Erythroblast (primary cell): ENCODE measurements at places on chromosomes 16 and 17.

GRCh38 chr17:40197550-40197949, 20.3 kb downstream of the RAPGEFL1 start:
- no peak for DNase-seq

DNA sequence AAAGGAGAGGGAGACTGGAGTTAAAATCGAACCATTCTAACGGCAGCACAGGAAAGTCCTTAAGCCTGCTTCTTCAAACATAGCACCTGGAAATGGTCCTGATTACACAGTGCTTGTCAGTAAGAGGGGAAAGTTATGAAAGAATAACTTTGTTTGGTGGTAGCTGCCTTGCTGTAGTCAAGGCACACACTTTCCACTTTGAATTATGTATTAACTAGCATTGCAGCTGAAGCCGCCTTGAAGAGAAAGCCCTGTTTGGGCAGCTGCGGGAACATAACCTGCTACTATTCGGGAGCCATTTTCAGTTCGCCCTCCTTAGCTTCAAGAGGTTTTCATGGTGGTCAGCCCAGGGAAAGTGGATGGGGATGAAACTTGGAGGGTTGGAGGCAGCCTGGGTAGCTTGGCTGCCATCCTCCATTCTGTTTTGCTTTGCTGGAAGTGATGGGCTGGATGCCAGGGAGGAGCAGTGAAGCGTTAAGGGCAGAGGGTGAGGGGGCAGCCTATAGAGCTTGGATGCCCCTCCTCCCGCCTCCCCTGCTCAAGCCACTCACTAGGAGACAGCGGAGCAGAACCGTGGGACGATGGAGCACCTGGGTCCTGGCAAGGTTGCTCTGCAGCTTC, 5.3 kb upstream of the HAS3 start:
- DNase-seq = no peak

DNA sequence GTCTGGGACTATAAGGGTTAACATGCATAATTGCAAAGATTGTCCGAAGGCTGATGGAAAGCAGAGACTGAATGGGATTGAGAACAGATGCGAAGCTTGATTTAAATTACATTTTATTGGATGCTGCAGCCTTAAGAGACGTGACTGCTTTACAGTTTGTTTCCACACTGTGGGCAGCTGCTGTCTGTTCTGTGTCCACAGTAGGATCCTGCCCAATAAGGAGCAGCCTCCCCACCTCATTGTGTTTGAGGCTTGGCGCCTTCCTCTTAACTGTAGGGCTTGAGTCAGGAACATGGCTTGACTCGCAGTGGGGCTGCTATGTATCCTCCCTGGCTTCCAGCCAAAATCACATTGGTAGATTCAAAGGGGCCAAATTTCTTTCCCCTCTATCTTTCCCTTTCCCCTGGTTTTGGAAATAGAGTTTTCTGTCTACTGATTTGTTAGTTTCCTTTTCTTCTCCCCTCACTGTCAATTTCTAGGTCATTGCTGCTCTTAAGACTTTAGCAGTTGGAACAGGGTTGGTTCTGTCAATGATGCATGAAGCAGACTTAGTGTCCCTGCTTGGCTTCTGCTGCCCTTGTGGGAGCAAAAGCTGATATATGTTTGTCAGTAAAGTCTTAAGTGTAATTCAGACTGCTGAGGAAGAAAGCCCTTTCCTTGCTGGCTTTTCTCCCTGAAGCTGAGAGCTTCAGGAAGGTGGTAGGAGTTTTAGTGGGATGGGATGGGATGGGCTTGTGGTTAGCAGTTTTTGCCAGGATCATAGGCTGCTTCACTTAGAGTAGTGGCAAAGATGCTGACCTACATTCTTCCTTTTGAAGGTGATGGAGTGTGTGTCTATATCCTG, 5.0 kb upstream of the RARA start:
- DNase-seq = no peak

DNA sequence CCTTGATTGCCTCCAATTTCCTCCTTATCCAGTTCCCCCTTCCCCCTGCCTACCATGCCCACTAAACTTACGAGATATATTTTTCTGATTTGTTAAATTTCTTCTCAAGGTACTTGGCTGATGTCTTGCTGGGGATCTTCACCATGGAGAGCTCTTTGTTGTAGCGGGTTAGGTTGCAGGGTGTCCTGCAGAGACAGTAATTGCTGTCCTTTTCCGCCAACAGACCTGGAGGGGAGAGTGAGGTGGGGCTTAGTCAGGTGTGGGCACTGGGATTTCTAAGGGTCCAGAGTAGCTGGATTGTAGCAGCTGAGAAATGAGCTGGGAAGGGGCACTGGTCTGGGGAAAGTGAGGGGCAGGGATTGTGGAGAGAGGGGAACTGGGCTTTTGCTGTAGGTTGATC, 32.1 kb downstream of the SPACA3 start:
- no peak for DNase-seq

DNA sequence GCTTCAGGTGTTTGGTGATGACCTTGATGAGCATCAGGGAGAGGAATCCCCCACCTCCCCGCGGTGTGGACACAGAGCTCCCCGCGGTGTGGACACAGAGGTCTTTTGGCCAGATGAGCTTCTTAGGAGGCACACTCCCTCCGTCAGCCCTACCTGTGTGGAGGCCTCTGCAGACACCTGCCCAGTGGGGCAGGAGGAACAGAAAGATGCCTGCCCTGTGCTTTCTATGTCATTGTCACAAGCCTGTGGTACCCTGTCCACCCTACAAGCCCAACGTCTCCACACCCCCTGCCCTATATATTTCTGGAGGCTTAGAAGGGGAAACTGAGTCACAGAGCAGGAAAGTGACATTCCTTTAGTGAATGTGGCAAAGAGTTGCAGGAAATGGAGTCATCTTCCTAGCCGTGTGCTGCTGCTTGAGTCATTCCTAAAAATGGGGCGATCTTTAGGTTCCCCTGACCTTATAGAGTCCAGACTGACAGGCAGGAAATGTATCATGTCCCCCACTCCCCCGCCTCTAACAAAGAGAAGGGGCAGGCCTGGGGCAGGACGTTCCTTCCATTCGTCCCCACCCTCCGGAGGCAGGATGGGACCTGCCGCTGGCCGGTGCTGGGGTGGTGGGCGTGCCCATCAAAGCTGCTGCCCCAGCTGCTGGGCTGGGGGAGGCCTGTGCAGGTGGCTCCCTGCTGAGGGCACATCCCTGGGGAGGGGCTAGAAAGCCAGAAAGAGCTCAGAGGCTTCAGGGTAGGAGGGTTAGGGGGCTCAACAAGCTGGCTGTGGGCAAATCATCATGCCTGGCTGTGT, 1.0 kb upstream of the C16orf74 start:
- no peak for DNase-seq

GRCh38 chr17:8518326-8518725, 82.6 kb downstream of the NDEL1 start:
- no peak for DNase-seq

- DNase-seq = no peak
Measured at GRCh38 chr17:75773808-75774470, 8.9 kb upstream of the GALK1 start.

DNA sequence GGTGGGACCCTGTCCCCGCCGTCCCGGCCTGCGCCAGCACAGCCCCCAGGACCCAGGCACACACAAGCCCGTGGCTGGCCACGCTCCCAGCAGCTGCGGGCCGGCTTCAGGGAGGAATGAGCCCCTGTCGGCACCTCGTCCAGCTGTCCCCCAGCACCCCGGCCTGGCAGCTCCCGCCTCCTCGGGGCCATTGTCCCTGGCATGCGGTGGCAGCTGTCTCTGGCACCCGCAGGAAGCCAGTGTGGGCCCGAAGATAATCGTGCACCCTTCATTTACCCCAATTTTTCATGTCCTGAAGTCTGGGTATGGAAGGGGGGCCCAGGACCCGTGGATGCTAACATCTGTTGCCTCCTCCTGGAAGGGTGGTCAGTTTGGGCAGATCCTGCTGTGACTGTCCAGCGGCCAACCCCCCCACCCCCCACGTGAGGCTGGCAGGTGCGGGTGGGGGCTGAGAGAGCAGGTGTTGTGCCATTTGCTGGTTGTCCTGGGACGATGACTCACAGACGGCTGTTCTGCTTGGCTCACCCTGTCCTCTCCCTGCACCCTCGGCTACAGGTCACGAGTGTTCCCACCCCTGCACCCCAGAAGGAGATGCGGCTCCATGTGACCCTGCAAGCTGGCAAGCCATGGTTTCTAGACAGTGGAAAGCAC, 4.0 kb upstream of the LMF1 start:
- DNase-seq = no peak

GRCh38 chr17:69477204-69477902, 62.9 kb downstream of the MAP2K6 start:
- DNase-seq = no peak

DNA sequence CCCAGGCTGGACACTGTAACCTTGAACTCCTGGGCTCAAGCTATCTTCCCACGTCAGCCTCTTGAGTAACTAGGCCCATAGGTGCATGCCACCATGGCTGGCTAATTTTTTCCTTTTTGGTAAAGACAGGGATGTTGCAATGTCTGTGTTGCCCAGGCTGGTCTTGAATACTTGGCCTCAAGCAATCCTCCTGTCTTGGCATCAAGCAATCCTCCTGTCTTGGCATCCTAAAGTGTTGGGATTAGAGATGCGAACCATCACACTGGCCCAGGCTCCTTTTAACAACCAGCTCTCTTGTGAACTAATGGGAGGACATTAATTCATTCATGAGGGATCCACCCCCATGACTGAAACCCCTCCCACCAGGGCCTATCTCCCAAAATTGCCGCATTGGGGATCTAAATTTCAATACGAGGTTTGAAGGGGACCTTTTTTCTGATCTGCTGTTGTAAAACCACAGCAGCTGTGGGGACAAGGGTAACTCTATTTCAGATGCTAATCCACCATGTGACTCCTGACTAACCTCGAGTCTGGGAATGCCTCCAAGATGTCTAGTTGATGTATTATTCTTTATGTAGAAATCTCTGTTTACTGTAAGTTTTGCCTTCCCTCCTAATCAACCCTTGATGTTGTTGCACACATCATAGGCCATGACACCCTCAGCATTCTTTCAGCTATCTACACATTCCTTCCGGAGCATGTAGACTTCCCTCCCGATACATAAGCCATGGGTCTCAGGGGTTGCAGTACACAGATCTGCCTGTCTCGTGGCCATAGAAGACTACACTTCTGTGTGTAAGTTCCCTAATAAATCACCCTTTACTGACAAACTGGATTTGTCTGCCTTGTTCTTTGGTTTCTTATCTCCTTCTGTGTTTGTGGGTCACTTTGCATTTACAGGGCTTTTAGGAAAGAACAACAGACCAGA, 37.6 kb downstream of the RNF112 start:
- DNase-seq = no peak

GRCh38 chr17:71530248-71530647, 590.6 kb upstream of the SOX9 start:
- DNase-seq = no peak

DNA sequence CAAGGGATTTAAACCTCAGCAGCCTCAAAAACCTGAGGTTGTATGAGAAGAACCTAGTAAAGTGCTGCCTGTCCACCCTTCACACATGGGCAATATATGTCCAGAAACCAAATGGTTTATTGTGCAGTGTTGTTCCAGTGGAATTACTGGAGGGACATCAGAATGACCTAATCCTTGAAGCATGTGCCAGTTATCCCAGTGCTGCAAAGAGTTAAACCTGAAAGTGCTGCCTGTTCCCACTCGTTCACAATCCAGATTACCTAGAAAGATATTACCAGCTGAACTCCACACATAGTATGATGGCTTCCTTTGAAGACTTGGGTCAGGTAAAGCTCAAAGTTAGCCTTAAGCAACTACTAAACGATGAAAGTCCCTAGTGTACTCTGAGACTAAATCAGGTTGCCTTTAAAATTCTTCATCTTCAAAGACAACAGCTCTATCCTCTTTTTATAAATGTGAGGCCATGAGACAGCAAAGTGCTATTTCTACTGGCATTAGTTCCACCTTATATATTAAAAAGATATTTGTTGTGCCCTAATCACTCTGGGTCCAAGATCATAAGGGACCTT, 133.1 kb downstream of the SNX11 start:
- DNase-seq = no peak

GRCh38 chr16:30122604-30123160, 338 bp downstream of the MAPK3 start:
- no peak for DNase-seq

- DNase-seq = no peak
Measured at GRCh38 chr17:7313088-7313889, 1.9 kb downstream of the GPS2 start.

- peak; percentile 68 for DNase-seq
Measured at GRCh38 chr16:66961065-66961744, at the start of gene CES3. Gene CES3, plus strand, starts transcription at chr16:66961266. Its CDS starts 42 bp downstream, at chr16:66961308.

GRCh38 chr16:25509456-25509855, 182.3 kb upstream of the HS3ST4 start:
- DNase-seq = no peak

DNA sequence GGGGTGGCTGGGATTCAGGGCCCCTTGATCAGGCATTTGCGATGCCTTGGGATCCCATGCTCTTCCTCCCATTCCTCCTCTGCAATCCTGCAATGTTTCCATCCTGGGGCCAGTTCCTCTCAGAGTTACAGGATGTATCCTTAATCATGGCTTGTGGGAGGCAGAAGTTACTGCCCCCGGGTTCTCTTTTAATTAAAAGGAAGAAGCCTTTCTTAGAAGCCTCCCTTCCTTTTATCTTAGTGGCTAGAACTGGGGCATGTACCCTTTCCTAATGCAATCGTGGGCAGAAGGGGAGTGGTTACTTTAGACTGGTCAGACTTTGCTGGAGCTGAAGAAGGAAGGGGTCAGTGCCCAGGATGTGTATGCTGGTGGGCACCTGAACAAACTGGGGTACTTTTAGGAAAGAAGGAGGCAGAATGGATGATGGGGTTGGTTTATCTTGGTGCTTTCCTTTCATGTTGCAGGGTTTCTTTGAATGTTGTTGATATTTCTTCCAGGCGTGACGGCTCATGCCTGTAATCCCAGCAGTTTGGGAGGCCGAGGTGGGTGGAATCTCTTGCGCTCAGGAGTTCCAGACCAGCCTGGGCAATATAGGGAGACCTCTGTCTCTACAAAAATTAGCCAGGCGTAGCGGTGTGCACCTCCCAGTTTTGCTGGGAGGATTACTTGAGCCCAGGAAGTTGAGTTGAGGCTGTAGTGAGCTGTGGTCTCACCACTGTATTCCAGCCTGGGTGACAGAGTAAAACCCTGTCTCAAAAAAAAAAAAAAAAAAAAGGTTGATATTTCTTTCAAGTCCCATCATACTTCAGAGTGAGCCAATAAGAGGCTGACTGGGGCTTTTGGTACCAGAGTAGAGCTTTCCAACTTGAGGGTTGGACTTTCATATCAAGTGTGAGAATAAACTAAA, 13.2 kb upstream of the SPN start:
- DNase-seq = no peak

DNA sequence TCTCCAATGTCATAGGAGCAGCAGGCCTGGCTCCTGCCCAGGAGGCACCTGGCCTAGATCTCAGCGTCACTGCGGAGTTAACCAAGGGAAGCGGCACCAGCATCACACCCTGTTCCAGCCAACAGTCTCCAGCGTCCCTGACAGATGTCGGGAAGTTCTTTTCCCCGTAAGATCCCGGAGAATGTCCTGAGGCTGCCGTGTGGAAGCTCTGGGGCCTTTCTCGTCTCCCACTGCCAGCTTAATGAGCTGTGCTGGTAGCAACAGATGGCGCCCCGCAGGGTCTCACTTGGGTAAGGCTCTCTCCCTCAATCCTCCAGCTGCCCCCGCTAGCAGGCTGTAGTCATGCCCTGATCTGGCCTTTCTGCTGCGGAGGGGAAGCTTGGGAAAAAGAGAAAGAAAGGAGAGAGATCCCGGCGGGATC, 57.5 kb downstream of the MARCHF10 start:
- no peak for DNase-seq

- no peak for DNase-seq
Measured at GRCh38 chr16:78990309-78990701, 610.2 kb downstream of the MAF start.
